ENCODE measurements at places on chromosomes 5 and 9. TPM values are rescaled to one million over a fixed set of nuclear protein-coding genes. Genes with fewer than 3 reads are reported as not detected.

GRCh38 chr5:96148376-96148775 lies 186.7 kb upstream of the ELL2 start:
- no peak for DNase-seq

DNA sequence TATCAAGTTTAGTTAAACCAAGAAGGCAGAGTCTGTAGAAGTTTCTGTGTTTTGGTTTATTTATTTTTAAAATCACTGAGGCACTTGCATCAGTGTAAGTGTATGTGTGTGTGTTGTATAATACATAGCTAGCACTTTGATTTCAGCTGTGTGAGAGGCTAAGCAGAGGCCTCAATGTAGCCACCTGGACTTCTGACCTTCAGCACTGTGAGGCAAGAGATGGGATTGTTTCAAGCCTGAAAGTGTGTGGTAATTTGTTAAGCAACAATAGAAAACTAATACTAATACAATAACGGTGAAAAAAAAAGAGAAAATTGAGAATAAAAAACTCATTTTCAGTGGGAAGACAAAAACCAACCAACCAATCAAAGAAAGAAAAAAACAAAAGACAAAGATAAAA lies 327.3 kb downstream of the CDH18 start:
- DNase-seq = no peak

DNA sequence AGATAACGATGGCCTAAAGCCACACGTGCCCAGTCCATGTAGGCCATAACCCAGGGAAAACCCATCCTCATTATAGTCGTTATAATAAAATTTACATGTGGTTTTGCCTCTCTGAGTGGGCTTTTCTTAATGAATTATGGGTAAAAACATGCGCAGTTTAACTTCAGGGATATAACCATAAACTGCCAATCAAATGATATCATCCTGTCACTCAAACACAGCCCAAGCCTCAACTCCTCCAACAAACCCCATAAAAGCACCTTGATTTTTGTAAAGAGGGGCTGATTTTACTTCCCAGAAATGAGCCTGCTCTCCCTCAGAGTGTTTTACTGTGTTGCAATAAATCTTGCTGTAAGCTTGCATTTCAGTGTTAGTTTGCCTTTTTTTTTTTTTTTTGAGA lies 15.8 kb upstream of the SETX start:
- DNase-seq = no peak

DNA sequence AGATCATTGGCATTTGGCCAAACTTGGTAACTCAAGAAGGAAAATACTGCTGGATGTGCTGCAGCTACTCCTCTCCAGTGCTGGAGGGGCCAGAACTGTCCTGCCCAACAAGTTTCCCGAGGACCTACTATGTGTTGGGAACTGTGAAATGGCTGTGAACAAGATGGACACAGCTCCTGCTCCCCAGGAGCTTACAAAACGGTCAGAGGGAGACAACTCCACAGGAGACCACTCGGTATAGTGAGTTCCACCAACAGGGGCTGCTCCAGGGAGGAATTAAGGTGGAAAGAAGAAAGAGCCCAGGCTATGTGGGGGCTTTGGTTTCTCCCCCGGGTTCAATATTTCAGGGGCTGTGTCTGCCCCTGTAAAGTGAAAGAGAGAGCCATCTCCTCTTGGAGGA lies 78.8 kb downstream of the GNA14 start:
- no peak for DNase-seq

DNA sequence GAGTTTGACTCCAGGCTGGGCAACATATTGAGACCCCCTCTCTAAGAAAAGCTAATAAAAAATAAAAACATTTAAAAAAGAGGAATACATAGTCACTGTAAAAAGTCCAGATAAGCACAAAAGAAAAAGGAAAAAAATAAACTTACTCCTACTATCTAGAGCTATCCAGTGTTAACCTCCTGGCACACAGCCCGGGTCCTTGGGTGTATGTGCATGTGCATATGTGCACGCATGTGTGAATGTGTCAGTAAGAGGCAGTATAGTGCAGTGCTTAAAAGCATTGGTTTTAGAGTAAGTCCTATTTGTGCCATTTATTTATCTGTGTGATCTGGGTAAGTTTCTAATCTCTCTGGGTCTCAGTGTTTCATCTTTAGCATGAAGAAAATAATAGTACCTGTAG lies 26.7 kb downstream of the FAM219A start:
- DNase-seq = no peak

The LHX3 gene
- total RNA-seq = not detected

The PELO gene
- 23.9 TPM for total RNA-seq

The PCAT7 gene
- not detected for total RNA-seq

All from kidney epithelial cell (primary cell).